ENCODE measurements at places on chromosomes 12 and 14. TPM values are rescaled to one million over a fixed set of nuclear protein-coding genes. Genes with fewer than 3 reads are reported as not detected.

The CFAP54 gene
- total RNA-seq = 1.6 TPM

The KRT78 gene
- total RNA-seq = not detected

The NR1H4 gene
- total RNA-seq = 0.09 TPM

The HOMEZ gene
- total RNA-seq = 5.7 TPM

The PMCH gene
- not detected for total RNA-seq

The RAB21 gene
- 36.4 TPM for total RNA-seq

The NPFF gene
- not detected for total RNA-seq

The PRB2 gene
- not detected for total RNA-seq

The CCDC177 gene
- not detected for total RNA-seq

The IRAK3 gene
- total RNA-seq = 0.93 TPM

Measured in A549 treated with ZK216348 at 1 μM for 4 hours (cell line).